Lower lobe of right lung (tissue), 2 donors: ENCODE measurements at places on chromosomes 7 and 10.

DNA sequence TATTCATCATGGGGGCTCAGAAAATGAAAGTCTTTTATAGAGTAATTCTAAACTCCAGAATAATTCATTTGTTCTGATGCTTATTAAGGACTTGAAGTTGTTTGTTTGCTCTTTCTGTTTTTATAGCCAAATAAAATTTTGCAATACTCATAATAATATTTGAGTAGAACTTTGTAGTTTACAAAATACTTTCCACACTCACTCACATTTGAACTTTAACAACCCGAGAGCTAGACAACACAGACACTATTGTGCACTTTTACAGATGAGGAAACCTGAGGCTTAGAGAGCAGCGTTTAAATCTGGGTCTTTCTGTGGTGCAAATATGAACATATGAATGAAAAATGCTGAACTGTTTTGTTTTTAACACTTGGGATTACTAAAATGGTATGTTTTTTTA, 126.8 kb downstream of the KAT6B start:
- no peak for DNase-seq

GRCh38 chr10:71638822-71639719, 80.5 kb downstream of the C10orf105 start:
- peak; percentile 55 for DNase-seq

GRCh38 chr7:15305002-15305600, 256.7 kb downstream of the AGMO start:
- DNase-seq: no peak

DNA sequence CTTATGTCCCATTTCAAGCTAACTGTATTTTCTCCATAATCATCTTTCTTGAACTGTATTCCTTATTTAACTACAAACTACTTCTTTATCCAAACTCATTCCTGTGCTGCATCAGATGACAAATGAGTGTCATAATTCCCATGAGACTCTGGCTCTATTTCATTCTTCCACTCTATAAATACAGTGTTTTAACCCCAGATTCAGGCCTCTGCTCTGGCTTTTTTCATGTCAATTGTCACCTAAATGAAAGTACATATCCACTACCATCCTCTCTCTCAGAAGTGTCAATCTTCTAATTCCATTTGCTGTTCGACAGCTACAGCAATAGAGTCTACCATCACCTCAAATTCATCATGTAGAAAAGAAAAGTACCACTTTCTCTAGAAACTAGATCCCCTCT, 172.7 kb downstream of the CACNA2D1 start:
- DNase-seq: no peak

GRCh38 chr7:88391247-88391646, 84.6 kb upstream of the STEAP4 start:
- DNase-seq: no peak

DNA sequence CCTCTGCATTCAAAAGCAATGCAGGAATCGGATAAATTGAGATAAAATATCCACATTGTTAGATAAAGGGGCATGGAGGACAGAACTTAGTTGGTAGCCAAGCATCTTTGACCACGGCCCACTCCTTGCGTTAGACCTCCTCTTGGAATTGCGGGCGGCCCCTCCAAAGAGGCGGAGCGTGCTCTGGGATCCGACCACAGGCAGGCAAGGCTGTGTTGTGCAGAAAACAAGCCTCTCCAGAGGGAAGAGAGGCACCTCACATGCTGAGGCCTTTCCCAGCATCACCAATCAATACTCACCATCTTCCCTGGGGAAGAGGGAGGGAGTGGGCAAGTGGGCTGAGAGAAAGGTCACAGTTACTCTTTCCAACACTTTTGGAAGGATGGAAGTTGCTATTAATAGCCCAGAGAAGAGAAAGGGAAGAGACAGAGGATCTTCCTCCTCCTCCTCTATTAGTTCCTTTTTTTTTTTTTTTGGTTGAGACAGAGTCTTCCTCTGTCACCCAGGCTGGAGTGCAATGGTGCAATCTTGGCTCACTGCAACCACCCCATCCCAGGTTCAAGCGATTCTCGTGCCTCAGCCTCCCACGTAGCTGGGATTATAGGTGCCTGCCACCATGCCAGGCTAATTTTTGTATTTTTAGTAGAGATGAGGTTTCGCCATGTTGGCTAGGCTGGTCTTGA, 49.7 kb upstream of the NRF1 start:
- DNase-seq: peak; percentile 52

DNA sequence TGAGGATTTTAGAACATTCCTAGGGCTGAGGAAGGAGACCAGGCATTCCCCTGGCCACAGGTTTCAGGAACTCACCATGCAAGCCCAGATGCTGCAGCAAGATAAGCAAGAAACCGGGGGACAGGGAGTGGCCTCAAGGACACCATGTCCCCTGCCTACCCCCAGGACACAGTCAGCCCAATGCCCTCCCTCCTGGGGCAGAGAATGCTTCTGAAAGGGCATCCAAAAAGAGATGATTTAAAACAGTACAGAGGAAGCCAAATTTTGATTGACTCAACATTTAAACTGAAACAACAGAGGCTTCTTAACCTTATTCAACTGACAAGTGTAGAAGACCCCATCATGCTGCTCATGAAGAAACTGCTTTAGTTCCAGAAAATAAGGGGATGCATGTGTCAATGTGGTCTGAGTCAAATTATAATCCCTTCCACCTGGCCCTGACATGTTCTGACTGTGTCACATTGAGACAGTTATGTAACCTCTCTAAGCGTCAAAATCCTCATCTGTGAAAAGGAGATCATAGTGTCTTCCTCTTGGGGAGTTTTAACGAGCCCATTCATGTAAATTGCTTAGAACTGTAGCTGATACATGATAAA, 60.0 kb downstream of the ICA1 start:
- DNase-seq: no peak

GRCh38 chr7:158329014-158329610, 258.5 kb downstream of the PTPRN2 start:
- no peak for DNase-seq

DNA sequence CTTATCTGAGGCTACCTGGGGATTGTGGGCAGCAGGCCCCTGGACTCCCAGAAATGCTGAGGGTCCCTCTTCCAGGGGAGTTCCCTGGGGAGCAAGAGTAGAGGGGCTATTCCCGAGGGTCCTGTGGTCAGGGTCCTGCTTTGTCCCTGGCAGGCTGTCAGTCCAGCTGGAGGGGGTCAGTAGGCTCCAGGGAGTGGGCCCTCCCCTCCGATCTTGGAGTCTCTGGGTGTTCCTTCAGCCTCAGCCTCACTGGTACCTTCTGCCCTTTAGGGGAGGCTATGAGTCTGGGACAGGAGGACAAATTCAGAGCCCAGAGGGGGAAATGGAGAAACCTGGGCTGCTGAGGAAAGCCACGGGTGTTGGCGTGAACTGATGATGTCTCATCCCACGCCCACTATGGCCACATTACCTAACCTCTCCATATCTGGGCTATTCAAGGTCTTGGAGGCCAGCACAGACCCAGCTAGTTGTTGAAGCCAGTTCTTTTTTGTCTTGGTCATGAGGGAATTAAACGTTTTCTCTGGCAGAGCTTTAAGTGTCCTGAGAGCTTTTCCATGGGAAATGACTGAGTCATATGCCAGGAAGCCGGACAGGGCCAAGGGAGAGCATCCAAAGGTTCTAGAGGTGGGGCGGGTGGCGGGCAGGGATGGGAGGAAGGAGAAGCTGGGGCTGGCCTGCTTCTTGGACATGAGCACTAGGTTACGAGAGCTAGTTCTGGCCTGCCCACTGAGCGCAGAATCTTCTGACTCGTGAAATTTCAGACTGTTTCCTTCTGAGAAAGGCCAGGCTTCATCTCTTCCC, 6.2 kb downstream of the CALHM2 start:
- no peak for DNase-seq

GRCh38 chr10:98488669-98489430, 42.1 kb upstream of the HPS1 start:
- DNase-seq: no peak

- DNase-seq: no peak
These were observed 39.0 kb upstream of the ADRA2A start for GRCh38 chr10:111037858-111038257.

DNA sequence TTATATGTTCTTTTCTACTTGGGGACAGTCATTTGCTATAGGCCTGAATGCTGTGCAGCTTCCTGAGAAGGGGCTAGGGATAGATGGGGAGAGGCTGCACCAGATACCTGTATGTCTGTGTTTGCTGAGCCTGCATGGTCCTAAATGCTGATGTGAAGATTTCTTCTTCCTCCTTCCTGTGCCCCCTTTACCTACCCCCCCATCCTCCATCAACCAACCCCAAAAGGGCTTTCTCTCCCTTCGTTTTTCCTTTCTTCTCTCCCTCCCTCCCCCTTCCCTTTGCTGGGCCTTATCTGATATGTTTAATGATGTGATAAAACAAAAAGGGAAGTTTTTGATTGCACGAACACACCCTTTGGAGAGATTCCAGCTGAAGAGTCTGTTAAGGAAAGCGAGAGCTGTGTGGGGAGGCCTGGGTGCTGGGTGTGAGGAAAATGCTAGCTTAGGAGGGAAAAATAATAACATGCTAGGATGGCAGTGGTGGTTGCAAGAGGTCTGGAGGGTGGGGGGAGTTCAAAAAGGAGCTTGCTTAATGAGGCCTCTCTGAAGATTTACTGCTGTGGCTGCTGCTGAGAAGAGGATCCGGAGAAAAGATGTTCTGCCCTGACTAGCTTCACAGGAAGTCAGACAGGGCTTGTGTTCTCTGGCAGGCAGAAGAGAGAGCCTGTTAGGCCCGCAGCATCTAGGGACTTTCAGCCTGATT, 101.8 kb downstream of the SAMD9 start:
- DNase-seq: no peak
